ENCODE measurements at places on chromosomes 12 and 14.

DNA sequence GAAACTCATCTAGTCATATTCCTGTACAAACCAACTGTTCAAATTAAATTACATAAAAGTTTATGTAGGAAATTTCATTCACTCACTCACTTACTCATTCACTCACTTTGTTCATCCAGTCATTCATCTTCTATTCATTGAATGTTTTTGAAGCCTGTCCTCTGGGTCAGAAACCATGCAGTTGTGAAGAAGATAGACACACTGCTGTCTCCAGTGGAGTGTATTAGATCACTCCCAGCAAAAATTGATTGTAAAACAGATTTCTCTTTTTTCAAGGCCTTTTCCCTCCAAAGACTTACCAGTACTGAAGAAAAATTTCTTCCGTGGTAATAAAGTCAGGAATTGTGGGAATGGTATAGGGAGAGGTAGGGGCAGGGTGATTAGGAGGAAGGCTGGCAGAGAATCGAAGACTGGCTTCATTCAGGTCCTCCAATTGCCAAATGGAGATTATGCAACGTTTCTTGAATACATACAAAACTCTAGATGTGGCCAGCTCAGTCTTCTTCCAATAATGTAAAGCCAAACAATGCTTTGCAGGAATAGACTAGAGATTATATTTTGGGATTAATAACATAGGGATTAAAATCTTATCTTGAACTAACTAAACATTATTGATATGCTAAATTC, 9.1 kb downstream of the LRRK2 start:
- no peak for DNase-seq

GRCh38 chr12:66044731-66045130, 85.8 kb downstream of the LLPH start:
- no peak for DNase-seq

DNA sequence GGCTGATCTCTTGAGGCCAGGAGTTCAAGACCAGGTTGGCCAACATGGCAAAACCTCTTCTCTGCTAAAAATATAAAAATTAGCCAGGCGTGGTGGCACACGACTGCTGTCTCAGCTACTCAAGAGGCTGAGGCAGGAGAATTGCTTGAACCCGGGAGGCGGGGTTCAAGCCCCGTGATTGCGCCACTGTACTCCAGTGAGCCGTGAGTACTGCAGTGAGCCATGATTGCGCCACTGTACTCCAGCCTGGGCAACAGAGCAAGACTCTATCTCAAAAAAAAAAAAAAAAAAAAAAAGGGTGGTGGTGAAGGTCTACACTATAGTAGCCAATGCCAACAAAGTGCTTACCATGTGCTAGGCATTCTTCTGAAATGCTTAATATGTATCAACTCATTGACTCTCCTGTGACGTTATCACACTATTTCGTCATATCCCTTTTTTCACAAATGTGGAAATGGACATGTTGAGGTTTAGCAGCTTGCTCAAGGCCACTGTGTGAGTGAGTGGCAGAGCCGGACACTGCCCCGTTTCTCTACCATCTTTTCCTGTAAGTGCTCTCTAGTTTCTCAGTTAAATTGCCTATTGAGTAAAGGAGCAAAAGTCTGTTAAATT, 59.6 kb downstream of the GNS start:
- DNase-seq = no peak

GRCh38 chr12:71610031-71610795, 53.4 kb downstream of the ZFC3H1 start:
- DNase-seq = no peak

DNA sequence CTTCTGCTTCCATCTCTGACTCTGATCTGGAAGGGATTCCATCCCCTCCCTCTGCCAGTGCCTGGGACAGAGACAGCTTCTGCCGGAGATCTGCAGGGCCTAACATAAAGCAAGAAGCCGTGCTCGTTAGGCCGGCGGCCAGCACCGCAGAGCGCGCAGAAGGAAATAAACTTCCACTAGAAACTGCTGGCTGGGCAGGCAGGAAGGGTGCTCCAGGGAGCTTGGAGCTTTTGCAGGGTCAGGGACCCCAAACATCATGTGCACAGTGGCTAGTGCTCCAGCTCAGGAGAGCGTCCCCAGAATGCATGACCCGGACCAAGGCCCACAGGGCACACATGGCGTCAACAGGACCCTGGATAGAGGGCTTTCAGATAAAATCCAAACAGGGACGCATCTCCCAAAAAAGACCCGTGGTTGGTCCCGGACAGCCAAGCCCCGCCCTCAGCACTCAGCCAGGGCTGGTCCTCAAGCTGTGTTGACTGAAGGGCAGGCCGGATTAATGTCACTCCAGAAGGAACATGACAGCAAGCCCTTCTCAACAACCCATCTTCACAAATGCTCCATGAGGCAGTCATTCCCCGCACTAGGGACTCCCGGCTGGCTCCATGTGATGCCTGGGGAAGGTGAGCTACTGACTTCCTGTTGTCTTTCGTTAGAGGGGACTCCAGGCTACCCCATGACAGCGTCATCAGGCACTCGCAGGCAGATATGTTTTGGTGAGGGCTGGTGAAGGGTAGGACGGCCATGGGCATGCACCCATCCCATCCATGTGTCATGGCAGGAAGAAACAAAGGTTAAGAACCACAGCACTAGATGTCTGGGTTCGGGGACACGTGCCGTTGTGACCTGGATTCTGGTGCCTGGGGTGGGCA, 121.5 kb downstream of the CALM1 start:
- no peak for DNase-seq

DNA sequence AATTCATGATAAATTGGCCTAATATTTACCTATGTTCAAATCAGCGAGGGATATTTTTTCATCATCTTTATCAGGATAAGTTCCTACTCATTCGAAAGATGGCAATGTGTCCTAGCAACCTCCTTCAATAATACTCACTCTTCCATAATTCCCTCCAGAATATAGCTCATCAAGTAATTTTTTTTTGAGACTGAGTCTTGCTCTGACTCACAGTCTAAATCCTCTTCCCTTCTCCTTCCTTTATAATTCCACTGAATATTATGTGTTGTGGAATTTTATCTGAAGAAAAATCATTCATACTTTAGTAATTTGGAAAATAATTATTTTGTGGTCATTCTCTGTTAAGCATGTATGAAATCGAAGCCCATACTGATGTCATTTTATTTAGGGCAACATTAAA, 663.8 kb downstream of the FLRT2 start:
- no peak for DNase-seq

- no peak for DNase-seq
These were observed 84.2 kb upstream of the BMP4 start for GRCh38 chr14:54040846-54041245.

DNA sequence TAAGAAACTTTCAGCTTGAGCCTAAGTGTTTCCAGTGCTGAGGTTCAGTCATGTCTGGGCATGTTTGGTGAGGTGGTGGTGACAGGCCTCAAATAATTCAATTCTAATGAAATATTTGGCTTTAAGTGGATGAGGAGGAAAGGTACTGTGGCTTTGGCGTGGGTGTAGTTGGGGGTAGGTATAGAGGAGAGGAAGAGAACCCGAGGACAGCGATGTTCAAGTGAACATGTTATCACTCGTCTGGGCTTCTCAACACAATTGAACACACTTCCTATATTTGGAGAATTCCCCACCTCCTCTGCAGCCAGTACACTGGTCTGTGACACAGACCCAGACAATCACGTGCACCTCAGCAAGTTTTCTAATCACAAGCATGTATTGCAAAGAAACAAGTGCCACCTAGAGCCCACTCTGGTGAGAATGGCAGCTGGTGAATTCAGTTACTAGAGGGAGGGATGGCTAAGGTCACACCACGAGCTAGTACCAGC, 53.0 kb downstream of the IFNG-AS1 start:
- DNase-seq = peak; percentile 8

- no peak for DNase-seq
These were observed 51.6 kb upstream of the DLK1 start for GRCh38 chr14:100674897-100675619.

DNA sequence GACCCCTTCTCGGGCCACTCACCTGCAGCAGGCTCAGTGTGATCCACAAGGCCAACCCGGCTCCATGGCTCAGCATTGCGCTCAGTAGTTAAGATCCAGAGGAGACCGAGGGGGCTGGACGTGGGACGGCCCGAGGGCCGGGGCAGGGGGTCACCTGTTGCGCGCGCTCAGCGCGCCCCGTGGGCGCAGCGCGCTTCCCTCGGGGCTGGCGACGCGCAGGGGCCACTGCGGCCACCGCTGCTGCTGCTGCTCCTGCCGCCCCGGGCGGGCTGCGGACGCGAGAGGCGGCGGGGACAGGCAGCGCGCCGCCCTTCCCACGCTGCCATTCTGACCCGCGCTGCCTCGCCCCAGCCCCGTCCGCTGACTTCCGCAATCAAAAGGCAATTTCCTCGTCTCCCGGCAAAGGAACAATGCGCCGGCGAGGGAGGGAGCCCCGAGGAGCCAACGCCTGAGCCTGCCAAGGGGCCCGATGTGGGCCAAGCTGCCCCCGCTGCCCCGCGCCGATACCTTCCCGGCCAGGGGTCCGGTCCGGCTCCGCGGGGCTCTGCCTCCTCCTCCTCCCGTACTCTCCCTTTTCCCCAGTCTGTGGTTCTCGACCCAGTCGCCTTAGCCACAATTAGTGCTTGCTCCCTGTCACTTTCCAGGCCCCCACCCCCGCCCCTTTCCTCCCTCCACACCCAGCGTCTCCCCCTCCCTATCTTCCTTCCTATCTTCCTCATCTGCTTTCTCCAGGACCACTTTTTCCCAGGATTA, 27.3 kb downstream of the PTPRB start:
- no peak for DNase-seq

DNA sequence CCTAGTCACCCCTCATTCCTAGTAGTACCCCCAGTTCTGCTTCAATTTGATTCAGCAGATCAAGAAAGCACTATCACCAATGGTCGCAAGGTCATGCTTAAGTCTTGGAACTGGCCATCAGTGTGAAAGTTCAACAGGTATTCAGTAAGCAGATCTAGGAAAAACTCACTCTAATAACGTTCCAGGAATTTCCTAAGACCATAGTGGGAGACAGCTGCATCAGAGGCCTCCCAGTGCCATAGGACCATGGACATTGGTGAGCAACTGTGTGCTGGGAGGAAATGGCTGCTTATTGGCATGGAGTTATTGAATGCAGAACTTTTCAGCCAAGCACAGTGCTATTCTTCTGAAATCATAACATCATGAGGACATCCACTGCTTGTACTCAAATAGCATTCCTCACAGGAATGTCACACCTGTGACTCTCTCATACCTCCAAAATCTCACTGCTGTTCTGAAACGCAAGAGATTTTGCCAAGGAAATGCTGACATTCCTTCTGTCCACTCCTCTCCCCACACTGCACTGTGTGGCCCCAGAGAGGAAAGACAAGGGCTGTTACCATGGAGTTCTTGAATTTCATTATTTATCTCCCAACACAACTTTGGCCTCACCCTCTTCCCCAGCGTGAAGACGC, 30.9 kb upstream of the MDM2 start:
- no peak for DNase-seq

DNA sequence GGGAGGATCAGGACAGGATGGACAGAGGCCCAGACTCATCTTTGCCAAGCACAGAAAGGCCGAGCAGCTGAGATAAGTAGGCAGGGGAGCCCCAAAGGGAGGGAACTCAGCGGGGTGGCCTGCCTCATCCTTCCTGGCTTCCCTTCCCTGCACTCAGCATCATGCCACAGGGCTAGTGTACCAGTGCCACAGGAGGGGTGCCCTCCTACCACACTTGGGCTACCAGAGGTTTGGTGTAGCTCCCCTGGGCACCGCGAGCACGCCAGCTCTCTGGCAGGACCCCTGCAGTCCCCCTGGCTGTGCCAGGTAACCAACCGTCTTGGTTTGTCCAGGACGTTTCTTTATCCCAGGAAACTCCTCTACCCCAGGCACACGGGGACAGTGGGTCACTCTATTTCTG, 123.5 kb downstream of the ESRRB start:
- DNase-seq = no peak

DNA sequence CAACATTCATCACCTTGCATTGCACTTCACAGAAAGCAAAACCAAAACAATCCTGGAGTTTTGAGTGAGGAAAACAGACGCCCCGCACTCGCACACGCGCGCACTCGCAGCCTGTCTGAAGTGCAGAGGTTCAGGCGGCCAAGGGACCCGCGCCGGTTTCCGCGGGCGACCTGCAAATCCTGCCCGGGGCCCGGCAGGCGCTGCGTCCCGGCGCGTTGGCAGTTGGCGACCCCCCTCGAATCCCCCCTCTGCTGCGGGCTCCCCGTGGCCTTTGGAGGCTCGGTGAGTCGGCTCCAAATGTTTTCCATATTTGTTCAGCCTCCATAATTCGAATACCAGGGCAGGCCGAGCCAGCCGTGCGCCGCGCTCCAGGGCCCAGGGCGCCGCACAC, at the start of gene SSPN:
Gene SSPN, plus strand, starts transcription at position 324 of the 391 bp plus-strand sequence. CDS start 100 bp downstream, outside the sequence.
- DNase-seq = no peak

- DNase-seq = no peak
These were observed 52.0 kb downstream of the WASHC3 start for GRCh38 chr12:102009796-102010195.

DNA sequence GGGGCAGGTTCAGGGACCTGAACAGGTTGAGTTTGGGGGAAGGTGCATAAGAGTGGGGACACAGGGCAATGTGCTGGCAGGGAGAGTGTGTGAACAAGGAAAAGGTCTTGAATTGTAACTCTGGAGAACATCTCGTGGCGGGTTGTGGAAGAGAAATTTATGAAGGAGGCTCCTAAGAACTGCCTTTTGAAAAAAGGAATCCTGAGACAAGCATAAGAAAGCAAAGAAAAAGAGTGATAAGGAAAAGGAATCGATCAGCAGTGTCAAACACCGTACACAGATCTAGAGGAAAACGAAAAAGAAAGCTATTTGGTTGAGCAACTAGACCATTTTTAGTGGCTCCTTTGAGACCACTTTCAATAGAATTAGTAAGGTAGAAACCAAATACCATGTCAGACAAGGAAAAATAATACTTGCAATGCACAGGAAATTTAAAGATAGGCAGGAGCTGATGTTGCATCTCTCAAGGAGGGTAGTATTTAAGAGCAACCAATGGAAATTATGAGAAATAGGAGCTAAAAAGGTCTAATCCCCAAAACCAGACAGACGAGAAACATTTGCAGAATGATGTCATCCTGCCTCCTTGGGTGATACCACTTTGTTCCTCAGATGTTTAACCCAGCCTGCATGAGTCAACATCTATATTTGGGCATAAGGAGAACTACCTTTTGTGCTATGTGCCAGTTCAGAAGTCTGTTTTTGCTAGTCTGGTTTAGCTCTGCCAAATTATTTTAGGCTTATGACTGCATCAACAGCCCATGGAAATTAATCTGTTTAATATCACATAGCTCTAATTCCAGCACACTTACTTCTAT, 64.5 kb upstream of the STK38L start:
- no peak for DNase-seq

DNA sequence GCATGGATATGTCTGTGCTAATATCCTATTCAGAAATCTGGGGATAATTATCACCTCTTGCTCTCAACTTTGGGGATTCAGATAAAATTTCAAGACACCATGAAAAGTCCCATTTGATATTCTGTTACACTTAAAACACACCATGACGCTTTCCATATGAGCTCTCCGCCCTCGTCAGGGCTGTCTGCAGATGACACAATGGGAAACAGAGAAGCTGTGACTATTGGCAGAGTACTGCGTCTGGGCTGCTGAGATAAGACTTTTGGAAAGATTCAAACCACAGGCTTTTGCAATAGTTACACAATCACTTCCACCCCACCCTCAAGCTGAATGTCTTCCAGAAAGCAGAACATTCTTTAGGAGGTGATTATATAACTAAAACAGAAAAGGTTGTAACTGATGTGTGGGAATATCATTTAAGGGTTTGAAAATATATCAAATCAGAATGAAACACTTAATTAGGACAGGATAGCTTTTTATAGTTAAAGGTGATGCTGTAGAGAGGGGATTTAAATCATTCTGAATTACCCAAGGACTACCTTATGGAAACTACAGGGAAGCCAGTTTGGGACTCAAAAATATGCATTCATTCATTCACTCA, 75.3 kb upstream of the TMPO start:
- DNase-seq = no peak

GRCh38 chr12:94082690-94083089, 65.7 kb upstream of the PLXNC1 start:
- no peak for DNase-seq

All from NCI-H1694 treated with DMSO at 0.1 percent for 48 hours (cell line).